NCI-H2227 treated with DMSO at 0.1 percent for 48 hours (cell line): ENCODE measurements at places on chromosomes 4 and X.

GRCh38 chrX:46627711-46628419 is 54.3 kb downstream of the CHST7 start:
- DNase-seq, result no peak

DNA sequence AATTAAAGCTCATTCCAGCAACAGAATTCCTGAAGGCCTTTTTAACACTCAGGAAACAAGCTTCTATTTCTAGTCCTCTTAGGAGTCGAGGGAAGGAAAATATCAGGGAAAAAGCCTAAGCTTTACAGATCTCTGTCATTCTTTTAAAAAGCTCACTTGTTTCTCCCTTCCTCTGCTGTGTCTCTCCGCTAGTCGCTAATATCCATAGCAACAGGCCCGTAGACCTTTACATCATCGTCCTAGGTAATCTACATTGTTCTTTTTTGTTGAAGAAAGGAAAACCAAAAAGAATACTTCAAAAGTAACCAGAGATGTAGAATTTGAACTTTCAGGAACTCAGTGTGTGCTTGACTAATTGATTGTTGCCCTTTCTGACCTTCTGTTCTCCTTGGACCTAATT is 45.9 kb upstream of the MTMR1 start:
- DNase-seq, result no peak

DNA sequence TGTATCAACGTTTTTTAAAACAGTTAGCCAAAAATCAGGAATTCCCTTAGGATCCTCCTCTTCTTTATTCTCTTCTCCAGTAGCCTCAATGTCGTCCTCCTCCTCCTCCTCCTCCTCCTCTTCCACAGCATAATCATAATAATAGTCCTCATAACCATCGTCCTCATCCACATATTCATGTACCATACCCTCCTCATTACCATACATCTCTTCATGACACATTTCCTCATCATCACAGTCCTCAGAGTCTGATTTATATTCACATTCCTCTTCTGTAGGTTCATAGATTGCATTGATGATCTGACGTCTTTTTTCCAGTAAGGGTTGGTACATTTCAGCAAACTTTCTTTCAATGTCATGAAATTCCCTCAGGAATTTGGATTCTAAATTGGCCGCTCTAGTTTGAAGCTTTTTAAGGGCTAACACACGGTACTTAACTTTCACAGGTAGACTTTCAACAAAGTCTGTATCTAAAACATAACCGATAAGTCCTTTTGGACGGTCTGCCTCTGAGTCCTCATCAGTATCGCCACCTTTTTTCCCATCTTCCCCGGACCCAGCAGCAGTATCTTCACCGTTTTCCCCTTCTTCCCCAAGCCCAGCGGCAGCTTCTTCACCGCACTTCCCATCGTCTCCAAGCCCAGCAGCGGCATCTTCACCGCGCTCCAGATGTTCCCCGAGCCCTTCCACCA is 771 bp downstream of the NAP1L2 start:
- no peak for DNase-seq

DNA sequence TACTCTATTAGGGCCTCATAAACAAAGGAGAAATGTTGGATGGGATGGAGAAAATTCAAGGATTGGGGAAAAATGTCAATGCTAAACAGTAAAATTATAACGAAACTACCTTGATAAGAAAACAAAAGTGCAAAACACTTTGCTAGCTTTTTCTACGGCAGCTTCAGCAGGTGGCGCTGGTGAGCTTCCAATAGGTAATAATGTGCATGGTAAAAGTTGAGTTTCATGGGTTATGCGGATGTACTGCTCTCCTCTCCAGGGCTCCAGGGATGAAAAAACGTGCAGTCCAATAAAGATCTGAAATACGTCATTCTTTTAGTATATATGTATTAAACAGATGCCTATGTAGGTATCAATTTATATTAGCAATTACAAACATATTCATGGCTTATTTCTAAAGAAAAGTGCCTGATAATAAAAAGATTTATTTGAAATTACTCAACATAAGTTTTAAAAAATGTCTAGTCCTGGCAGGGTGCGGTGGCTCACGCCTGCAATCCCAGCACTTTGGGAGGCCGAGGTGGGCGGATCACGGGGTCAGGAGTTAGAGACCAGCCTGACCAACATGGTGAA is 239.6 kb downstream of the GRXCR1 start:
- DNase-seq, result no peak

- no peak for DNase-seq
These were observed 679.2 kb downstream of the NLGN4X start for GRCh38 chrX:5549512-5549911.
